ENCODE measurements at places on chromosomes 2 and 18.

GRCh38 chr2:8489751-8490150, 192.1 kb upstream of the ID2 start:
- DNase-seq, result no peak

- no peak for DNase-seq
These were observed 91.7 kb downstream of the AGPS start for GRCh38 chr2:177484180-177484795.

DNA sequence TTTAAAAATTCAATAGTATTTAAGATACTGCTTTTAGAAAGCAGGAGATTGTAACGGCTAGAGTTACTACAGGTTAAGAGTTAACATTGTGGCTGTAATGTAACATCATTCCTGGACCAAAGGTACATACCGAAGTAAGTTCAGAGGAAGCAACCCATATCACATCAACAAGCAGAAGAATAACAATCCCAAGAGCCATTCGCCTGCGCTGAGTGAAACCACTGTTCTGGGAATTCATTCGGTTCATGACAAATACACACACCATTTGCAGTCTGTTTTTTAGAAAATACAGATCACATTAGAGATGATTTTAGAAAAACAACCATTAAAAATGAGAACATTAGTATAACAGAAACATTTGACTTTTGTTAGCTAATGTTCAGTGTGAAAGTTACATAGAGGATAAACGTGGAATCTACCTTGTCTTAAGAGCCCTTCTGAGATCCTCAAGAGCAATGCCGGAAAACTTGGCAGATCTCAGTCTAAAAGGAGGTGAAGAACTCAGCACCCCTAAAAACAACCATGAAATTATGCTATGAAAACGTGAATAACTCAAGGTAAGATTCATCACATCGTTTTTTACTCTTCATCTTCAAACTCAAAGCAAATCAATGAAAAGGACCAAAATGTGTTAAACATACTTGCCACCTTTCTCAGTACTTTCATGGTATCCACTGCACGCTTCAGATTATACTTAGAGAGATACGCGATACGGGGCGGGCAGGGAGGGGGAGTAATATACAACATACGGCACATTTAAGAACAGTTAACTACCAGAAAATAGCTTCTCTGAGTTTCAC, 1.2 kb downstream of the SLC35F5 start:
- no peak for DNase-seq

- no peak for DNase-seq
These were observed 21.4 kb downstream of the SLC3A1 start for GRCh38 chr2:44296653-44297052.

- no peak for DNase-seq
These were observed 97.6 kb downstream of the SPTBN1 start for GRCh38 chr2:54553775-54554174.

- DNase-seq, result no peak
These were observed 60.7 kb downstream of the EN1 start for GRCh38 chr2:118786746-118787145.

DNA sequence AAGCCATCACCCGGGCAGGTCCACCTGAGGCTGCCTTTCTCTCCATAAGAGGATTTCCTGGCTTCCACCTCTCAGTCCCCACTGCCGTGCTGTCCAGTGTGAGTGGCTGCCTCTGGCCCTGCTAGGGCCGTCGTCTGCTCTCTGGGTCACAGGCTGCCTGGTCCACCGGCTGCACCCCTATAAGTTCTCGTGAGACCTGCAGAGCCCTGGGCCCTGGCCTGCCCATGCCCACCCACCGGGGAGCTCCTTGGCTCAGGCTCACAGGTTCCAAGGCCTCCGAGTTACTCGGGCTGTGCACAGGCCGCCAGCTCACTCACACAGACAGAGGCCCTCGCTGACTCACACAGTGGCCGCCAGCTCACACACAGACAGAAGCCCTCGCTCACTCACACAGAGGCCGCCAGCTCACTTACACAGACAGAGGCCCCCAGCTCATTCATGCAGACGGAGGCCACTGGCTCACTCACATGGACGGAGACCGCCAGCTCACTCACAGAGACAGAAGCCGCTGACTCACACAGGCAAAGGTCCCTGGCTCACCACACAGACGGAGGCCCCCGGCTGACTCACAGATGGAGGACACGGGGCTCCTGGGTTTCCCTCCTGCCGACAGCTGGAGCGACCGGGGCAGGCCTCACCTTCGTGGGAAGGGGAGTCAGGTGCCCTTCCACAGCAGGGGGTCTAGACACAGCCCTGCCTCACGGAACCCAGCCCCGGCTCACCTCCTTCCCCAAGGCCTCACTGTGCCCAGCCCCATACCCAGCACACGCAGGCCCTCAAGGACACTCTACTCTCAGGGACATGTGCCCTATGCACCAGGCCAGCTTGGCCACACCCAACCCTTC, 334.1 kb upstream of the MYT1L start:
- DNase-seq, result no peak

DNA sequence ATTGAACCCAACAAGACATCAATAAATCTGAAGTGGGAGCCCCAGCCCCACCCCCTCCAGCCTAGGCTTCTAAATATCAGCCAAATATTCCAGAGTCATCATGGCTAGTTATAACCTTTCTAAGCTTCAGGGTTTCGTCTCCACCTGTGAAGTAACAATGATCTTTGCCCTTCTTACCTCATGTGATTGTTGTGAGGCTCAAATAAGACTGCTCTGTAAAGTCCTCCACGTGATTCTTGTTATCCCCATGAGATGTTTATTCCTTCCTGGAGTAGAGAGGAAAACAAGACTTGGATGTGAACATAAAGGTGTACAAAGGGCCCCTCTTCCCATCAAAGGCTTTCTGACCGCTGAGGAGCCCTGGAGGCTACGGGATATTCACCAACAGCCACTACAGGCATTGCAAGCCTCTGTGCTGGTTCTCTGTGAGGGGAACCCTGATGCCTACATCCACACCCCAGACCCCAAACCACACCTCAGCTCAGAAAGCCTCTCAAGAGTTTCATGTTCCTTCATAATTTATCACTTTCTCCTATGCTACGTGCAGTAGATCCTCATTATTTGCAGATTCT, 20.1 kb upstream of the REEP1 start:
- DNase-seq, result no peak

DNA sequence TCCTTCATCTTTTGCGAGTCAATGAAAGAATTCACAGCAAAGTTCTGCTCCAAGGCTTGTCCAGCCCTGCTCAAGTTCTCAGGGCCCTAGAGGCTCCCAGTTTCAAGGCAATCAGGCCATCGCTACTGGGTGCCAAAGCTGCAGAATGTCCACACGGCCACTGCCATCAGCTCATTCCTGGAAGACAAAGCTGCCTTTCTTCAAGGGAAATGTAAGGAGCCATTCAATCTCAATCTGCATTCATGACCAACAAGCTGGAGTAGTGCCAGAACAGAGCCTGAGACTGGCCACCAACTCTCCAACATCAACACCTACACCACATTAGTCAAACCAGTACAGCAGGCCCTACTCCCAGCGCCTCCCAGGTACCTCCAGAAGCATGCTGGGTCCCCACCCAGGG, 202.2 kb downstream of the TCF4 start:
- DNase-seq, result no peak

DNA sequence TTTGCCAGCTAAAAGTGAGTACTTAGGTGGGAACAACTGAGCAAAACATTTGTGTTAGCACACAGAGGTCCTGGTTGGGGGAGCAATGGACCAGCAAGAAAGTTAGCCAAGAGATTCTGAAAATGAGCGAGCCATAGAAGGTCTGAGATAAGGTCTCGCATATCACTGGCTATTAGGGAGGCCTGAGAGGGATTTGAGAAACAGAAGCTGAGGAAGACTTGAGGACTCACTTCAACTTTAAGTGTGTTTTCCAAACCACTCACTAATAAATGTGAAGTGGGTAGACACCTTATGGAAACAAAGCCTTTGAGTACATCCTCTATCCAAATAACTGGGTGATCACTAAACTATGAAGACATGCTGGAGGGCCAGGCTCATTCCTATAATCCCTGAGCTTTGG, 958.5 kb downstream of the DPP10 start:
- no peak for DNase-seq

DNA sequence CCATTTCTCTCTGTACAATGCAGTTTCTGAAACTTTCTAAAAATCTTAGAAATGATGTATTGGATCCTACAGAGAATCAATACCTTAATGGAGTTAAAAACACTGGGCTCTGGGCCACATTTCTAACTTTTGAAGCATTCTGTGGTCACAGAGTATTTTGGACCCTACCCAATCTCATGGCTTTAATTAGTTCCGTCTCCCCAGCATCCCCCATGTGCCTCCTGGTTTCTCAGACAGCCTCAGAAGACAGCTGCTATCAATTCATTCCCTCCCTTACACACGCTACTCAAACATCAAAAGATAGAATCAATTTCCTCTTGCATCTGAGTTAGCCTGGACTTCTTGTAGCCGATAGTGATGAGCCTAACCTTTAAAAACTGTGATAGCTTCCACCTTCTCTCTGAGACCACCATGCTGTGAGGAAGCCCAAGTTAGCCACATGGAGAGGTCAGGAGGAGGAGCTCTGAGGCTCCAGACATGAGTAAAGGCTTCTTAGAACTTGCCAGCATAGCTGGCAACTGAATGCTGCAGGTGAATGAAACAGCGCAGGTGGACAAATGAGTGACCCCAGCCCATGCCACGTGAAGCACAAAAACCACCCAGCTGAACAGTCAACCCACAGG, 10.4 kb downstream of the ADCY3 start:
- DNase-seq, result no peak

DNA sequence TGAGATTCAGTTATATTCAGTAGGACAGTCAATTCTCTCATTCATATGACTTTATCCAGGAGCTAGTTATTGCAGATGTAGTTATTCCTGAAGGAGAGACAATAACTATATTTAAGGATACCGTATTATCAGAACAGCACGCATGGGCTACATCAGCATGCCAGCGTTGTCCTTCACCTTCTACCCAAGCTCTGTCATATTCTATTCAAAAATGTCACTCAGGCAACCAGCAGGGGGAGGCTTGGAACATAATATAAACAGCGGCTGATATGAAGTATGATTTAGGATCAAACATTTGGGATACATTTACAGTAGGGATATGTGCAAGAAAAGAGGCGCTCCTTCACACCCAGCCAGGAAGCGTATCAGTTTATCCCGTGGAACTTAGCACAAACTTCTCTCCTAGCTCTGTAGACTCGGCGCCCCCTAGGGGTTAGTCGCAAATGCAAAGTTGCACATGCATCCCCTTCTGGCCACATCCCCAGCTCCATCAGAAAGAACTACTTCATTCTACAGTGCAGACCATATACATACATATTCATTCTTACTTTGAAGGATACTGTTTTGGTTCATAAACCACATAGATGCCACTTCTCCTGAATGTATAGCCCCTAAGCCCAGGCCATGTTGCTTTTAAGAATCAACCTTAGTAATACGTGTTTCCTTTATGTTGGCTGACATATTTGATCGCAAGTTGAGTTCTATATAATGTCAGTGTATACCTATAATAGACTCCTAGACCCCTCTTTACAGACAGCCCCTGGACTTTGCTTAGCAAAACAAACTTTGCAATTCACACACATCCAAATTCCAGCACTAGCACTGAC, 759.4 kb downstream of the ADCYAP1 start:
- DNase-seq, result peak; percentile 1

DNA sequence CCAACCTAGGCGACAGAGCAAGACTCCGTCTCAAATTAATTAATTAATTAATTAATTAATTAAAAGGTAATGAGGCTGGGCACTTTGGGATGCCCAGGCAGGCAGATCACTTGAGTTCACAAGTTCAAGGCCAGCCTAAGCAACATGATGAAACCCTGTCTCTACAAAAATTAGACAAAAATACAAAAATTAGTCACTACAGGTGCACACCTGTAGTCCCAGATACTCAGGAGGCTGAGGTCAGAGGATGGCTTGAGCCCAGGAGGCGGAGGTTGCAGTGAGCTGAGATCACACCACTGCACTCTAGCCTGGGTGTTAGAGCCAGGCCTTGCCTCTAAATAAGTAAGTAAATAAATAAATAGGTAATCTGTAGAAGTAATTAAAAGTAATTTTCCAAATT, 6.8 kb downstream of the SF3B1 start:
- DNase-seq, result no peak

GRCh38 chr2:209791151-209791550, 19.5 kb downstream of the UNC80 start:
- DNase-seq, result no peak

DNA sequence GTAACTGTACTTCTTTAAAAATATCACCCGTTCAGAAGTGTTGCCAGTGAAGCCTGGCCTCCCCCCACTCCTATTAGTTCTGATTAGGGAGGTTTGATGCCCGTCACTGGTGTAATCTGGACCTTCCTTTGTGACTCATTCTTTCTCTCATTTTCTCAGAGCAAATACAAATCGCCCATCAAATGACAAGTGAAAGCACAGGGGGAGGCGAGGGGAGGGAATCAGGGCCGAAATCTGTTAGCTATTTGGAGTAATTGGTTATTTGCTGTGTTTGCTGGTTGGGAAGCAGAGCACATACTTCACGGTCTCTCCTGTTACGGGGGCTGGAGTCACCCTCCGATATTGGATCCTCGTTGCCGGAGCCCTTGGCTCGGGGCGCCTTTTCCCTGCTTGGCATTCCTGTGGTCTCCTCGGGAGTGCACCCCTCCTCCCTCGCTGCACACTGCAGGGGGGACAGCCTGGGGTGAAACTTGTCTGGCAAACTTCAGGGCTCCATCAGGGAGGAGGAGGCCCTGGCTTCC, 178.1 kb downstream of the DYSF start:
- no peak for DNase-seq

DNA sequence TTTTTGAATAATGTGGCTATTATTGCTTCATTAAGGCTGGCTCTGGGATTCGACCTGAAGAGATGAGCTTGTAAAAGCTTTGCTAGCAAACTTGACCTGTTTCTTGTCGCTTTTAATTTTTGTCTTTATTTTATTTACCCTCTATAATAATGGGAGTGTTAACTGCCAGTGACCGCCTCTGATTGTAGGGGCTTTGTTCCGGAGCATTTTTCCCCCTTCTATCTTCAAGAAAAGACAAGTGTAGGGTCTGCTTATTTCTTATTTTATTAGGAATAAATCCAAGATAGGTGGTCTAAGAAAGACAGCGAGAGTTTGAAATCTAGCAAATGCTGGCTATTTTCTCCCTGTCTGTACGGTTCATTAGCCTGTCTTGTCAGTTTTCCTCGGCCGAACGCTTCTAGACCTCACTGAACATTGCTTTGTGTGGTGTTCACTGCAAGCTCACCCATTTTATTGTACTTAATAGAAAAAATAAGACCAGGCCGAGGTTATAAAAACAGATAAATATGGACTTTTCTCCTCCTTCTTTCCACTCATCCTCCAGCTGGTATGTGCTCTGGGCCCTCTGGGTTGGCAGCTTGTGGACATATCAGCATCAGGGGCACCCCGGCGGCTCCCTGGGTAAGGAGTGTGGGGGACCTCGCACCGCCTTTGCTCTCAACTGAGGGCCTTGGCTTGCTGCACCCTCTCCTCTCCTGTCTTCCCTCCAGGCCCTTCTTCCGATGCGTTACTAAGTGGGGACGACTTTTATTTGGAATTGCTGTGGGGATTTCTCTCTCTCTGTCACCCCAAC, 8.5 kb downstream of the MEIS1 start:
- DNase-seq, result no peak

GRCh38 chr2:181111059-181111458, 130.7 kb downstream of the UBE2E3 start:
- DNase-seq, result no peak
